HFFc6 (cell line): ENCODE measurements at places on chromosomes 6 and 20. TPM values are rescaled to one million over a fixed set of nuclear protein-coding genes. Genes with fewer than 3 reads are reported as not detected.

Gene PRDM13
- not detected in 2 replicates for total RNA-seq

Gene DYNLT2
- total RNA-seq = 0.24 to 0.47 TPM (median 0.35 TPM) in 3 replicates

Gene SIRPD
- not detected in 3 replicates for total RNA-seq

Gene MLIP
- not detected in 2 replicates for total RNA-seq

Gene HLA-DQB2
- total RNA-seq = not detected in 3 replicates

Gene CDH26
- total RNA-seq = 0.09 to 0.17 TPM in 2 of 3 replicates, not detected in the other

Gene SLC22A7
- not detected in 3 replicates for total RNA-seq

Gene ARFRP1
- total RNA-seq = 38.4 to 45.9 TPM (median 38.5 TPM) in 3 replicates

Gene CALHM4
- not detected in 2 replicates for total RNA-seq

Gene ADRM1
- total RNA-seq = 126 to 139 TPM (median 129 TPM) in 3 replicates

- DNase-seq = no peak
These were observed 69.4 kb downstream of the NRN1 start for GRCh38 chr6:5937169-5937909.

DNA sequence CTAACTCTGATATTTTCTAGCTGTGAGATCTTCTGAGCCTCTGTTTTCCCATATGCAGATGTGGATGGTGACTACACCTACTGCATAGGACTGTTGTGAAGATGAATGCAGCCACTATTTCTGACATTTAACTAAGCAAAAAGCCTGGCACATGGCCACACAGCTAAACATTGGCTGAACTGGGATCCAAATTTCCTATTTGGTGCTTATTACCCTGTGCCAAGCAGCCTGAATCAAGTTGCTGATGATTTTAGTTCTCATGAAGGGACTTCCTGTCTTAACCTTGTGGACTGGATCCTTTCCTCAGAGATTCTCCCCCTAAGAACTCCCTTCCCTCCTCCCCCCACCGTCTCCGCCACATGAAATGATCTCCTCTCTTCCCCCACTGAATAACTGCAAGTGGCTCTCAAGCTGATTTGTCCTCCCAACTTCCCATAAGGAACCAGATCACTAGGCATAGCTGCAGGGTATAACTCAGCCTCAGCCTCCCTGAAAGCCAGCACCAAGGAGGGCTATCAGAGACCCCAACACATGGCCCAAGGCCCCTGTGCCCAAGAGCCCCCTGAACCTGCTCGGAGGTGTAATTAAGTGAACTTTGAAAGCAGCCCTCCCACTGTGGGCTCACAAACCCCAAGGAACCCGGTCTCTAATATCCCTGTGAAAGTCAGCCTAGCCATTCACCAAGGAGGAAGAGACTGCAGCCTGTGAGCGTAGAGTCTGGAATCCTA lies 55.7 kb downstream of the MAFB start:
- no peak for DNase-seq

GRCh38 chr20:5024103-5024502 lies 22.8 kb upstream of the SLC23A2 start:
- peak; percentile 37 for DNase-seq

DNA sequence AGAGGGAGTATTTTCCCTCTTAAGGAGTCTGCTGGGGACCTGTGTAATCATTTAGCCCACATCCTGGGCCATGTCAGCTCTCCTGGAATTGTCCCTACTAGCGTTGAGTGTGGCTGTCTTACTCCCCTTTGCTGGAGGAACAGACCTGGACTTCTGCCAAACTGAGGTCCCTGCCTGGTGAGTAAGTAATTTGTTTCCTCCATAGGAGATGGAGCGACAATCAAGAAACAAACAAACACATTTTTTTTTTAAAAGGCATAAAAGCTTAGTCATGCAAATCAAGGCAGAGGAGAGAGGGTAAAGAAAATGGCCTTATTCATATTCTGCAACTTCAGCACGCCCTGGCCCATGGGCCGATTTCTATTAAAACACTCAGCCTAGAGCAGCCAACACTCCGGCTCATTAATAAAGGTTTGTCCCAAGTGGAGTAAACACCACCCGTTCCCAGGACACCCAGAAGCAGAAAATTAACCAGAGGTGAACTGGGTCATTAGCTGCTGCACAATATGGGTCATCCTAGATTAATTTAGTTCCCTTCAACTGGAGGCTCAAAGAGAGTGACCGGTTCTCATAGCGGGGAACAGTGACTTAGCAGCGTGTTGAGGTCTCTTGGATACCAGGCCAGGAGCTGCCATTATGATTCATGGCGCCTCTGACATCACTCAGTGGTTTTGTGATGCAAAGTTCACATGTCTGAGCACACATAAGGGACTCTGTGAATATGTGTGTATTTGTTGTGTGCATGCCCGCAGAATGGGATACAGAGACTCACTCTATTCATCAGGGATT lies 165.0 kb upstream of the SULF2 start:
- DNase-seq = no peak

DNA sequence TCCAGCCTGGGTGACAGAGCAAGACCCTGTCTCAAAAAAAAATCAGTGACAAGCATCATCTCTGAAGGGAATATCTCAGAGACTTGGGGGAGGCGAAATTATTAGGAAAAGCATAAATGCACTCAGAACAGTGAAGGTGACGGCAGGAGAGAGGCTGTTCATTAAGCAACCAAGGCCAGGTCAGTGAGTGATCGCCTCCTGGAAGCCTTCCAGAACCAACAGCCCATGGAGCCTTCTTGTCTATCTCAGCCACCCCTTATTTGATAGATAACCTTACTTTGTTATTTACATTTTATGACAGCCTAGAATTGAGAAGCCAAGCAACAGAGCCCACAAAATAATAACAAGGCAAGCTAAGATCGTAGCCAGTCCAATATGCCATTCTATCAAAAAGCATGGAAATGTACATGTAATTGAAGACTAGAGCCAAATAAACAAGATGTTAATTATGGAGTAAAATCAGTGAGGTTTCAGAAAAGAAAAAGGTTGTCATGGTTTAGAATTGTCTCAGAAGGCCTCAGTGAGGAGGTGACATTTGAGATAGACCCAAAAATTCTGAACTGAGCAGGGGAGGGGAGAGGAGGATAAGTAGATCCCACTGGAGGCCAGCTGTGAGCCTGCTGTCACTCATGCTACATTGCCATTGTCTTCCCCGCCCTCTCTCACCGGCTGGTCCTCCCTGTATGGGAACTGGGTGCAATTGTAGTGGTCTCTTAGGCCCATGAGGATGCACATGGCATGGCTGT lies 17.8 kb downstream of the BNIP5 start:
- DNase-seq = no peak

DNA sequence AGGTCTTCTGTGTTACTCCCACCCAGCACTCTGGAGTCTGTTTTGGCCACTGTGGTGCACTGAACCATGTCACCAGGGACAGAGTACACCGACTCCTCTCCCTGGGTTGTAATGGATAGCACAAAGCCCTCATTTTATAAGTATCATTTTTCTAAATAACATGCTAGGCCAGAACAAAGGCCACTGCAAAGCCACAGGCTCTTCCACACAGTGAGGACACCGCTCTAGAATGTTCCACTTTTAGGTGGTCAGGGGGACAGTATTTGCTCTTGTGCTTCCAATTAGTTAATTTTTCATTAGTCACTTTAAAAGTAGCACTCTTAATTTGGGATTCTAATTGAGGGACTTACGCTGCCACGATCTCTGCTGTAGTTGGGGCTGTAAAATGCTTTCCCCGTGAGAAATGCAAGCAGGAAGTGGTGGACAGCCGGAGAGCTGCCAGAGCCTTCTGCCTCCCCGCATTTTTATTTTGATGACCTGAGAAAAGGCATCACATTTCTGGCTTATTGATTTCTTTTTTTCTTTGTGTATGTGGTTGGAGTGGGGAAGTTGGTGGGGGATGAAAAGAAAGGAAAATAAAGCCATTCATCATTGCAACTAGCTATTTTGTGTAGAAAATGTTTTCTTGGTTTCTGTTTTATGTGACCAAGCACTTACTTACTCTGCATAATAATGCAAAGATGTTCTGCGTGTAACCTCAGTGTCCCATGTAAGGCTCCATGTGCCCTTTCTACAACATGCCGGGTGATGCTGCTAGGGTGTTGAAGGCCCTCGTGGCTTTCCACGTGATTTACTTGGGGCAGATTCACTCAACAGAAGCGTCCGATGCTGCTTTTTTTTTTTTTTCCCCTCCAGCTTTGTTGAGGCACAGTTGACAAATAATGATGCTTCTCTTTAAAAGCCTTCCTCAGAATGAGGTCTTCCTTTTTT lies 195.9 kb downstream of the SASH1 start:
- peak; percentile 53 for DNase-seq

- no peak for DNase-seq
These were observed 16.5 kb upstream of the SPAG4 start for GRCh38 chr20:35598899-35599775.

GRCh38 chr6:23980965-23981364 lies 145.1 kb upstream of the NRSN1 start:
- DNase-seq = no peak

DNA sequence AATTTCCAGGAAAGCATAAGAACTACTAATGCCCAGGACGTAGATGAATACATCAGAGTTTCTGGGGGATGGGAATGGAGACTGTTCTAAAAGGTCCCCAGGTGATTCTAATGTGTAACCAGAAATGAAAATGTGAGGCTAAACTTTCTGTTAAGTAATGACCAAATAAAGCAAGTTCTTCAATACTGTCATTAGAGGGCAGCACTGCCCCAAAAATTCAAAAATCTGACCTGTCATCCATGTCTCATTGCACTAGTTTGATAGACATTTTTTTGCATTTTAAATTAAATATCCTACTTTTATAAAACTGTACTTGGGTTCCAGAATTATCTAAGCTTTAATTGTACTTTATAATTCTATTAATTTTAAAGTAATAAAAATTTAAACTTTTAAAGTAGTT lies 94.9 kb downstream of the RFX6 start:
- DNase-seq = peak; percentile 36

GRCh38 chr6:20936949-20937348 lies 402.7 kb downstream of the CDKAL1 start:
- DNase-seq = no peak

GRCh38 chr20:36490191-36490590 lies 51.1 kb upstream of the MYL9 start:
- DNase-seq = no peak

DNA sequence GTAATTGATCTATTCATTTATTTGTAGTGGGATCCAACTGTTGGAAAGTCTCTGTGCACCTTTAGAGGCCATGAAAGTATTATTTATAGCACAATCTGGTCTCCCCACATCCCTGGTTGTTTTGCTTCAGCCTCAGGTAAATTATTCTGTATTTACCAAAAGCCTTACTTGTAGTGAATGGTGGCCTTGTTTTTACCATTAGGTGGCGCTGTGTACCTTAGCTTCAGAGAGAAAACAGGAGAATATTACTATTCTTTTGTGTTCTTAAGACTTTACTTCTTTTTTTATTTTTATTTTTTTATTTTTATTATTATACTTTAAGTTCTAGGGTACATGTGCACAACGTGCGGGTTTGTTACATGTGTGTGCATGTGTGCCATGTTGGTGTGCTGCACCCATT lies 23.7 kb downstream of the PEX7 start:
- peak; percentile 46 for DNase-seq

GRCh38 chr20:63220696-63221399 lies 4.9 kb upstream of the YTHDF1 start:
- DNase-seq = no peak

DNA sequence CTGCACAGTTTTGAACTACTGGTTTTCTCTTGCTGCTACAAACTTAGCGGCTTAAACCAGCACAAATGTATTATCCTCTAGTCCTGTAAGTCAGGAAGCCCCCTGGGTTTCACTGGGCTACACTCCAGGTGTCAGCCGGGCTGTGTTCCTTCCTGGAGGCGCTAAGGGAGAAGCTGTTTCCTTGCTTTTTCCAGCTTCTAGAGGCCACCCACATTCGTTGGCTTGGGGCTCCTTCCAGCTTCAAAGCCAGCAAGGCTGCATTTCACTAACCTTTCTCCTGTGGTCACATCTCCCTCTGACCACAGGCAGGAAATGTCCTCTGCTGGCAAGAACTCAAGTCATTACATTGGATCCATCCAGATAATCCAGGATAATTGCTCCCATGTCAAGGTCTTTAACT lies 350.6 kb upstream of the PLCB4 start:
- no peak for DNase-seq

DNA sequence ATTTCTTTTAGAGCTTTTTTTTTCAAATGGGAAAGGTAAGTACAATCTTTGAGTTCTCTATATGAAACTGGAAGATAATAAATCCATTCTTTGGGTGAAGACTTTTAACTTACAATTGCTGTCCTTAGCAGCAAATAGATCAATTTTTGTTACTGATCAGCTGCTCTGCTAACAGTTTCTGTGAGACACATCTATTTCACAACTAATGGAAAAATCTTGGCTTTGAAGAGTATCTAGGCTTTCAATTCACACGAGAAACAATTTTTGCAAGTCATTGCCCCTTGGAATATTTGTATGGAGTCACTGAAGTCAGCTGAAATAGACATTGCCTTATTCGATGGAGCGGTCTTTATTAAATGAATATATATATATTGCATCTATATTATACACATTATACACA lies 20.5 kb upstream of the ARG1 start:
- DNase-seq = no peak
